ENCODE measurements at places on chromosomes 7 and 10.

DNA sequence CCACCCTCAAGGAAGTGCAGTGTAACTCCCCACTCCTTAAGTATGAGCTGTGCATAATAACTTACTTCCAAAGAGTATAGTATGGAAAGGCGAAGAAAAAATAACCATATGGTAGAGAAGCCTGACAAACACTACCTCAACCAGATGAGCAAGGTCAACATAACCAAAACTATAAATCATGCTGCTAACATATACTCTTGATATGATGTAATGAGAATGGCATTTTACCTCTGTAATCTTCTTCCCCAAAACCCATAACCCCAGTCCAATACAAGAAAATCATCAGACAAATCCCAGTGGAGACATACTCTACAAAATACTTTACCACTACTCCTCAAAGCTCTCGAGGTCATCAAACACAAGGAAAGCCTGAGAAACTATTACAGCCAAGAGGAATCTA is 15.8 kb downstream of the OSBPL3 start:
- DNase-seq: no peak
- no peaks in the 10 kb centered on the region for H3K36me3 ChIP-seq
- no peaks in the 10 kb centered on the region for H3K27me3 ChIP-seq

DNA sequence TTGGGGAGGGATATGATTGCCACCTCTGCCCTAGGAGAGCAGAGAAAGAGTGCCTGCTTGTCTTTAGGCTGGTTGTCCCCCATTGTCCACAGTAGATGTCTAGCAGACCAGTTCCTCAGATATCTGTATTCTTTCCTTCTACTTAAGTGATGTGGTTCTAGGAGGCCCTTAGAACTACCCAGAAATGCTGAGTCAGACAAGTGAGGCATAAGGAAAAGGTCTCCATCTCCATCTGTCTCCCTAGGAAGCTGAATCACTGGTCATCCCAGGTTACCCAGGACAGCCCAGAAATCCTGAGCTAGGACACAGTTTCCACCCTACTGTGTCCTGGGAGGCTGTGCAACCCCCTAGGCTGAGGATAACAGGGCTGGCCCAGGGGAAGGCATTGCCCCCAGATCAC is 93.4 kb upstream of the INHBA start:
- no peaks in the 10 kb centered on the region for H3K27me3 ChIP-seq
- no peaks in the 10 kb centered on the region for H3K36me3 ChIP-seq
- no peak for DNase-seq
- no peak overlapping the region for H3K27ac ChIP-seq
- H3K4me1 ChIP-seq: no peaks in the 10 kb centered on the region

DNA sequence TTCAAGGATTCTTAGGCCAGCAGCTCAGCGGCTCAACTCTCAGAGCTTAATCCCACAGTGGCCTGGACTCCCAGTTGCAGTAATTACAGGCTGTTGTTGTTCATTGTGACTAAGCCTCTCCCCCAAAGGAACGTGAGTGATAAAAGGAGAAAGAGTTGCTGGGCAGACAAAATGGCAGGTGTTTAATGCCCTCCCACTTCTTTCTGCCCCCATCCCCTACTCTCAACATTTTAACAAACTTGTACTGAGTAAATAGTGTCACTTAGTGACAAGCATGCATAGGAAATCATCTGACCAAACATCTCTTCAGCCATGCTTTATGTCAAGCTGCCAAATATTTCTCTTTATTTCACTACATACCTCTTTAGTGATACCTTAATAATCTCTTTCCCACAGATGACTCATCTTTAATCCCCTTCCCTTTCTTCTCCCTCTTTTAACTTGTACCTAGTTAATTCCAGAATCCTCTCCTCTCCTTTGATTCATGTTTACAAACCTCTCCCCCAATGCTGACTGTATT is 12.4 kb upstream of the MTERF1 start:
- H3K4me3 ChIP-seq: no peak overlapping the region
- H3K27ac ChIP-seq: no peak overlapping the region
- no peaks in the 10 kb centered on the region for H3K27me3 ChIP-seq
- no peaks in the 10 kb centered on the region for H3K36me3 ChIP-seq
- H3K4me1 ChIP-seq: no peaks in the 10 kb centered on the region

- no peaks in the 10 kb centered on the region for H3K4me1 ChIP-seq
- no peak overlapping the region for H3K4me3 ChIP-seq
- H3K27ac ChIP-seq: no peak overlapping the region
Observed at GRCh38 chr10:98456043-98456570, 9.4 kb upstream of the HPS1 start.

DNA sequence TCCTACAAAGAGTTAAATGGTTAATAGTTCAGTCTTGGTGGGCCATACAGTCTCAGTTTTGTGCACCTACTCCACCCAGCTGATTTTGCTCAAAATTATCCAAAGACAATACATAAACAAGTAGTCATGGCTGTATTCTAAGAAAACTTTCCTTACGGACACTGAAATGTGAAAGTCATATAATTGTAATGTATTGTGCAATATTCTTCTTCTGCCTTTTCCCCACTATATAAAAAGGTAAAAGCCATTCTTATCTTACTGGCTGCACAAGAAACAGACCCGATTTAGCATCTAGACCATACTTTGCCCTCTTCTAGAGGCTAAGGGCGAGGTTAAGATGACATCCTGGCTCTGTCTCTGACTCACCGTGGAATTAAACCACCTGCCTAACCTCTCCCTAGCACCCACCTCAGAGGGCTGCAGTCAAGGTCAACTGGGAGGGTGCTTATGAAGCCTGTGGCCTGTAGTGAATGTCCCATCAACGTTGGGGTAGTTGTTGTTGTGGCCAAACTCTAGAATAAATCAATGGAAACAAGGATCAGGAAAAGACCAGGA is 63.8 kb upstream of the DOCK1 start:
- H3K27ac ChIP-seq: no peak overlapping the region
- DNase-seq: no peak
- H3K36me3 ChIP-seq: no peaks in the 10 kb centered on the region
- peaks cover 2% of the 10 kb centered on the region for H3K27me3 ChIP-seq
- no peaks in the 10 kb centered on the region for H3K4me1 ChIP-seq

- H3K27ac ChIP-seq: no peak overlapping the region
- H3K36me3 ChIP-seq: no peaks in the 10 kb centered on the region
- DNase-seq: no peak
- no peaks in the 10 kb centered on the region for H3K27me3 ChIP-seq
- no peak overlapping the region for H3K4me3 ChIP-seq
Observed at GRCh38 chr10:51302316-51302715, 228.0 kb downstream of the PRKG1 start.

GRCh38 chr7:76064208-76064970 is 16.5 kb downstream of the MDH2 start:
- H3K27ac ChIP-seq: no peak overlapping the region
- no peak for DNase-seq
- no peaks in the 10 kb centered on the region for H3K27me3 ChIP-seq
- no peak overlapping the region for H3K4me3 ChIP-seq

DNA sequence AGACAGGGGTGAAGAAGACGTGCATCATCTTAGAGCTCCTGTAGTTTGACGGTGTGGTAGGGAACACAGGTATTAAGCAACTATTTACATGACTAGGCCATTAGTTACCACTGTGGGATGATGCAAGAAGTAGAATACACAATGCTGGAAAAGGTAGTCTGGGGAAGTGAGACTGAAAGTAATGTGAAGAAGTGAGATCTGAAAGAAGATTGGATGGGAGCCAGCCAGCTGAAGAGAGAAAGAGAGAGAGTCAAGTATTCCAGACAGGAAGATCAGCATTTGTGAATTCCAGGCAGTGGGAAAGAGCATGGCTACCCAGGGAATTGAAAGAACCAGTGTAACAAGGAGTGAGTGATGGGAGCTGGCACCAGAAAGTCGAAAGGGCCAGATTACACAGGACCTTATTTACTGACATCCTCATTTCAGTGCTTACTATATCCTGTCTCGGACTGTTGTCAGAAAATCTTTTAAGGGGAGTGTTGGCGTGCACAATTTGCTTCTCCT is 4.0 kb upstream of the CFAP58 start:
- H3K4me3 ChIP-seq: no peak overlapping the region
- no peaks in the 10 kb centered on the region for H3K27me3 ChIP-seq
- H3K27ac ChIP-seq: no peak overlapping the region
- H3K36me3 ChIP-seq: no peaks in the 10 kb centered on the region

DNA sequence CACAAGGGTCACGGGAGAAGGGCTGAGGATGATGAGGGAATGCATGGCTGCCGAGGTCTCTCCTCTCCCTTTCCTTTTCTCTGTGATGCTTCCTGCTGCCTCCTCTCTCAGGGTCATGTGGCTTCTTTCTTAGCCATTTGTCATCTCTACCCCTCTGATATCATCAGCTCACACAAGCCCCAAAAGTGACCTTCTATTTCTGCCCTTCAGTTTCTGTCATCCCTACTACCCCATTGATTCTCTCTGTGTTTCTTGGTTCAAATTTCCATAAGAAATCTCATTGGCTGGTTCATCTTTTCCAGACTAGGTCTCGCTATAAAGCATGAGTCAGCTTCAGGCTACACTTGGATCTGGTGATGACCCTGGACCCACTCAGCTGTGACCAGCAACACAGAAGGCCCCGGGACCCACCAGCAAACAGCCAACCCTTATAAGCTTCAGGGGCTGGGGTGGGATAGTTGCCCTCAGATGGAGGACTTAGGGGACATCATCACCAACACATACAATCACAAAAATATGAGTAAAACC is 284.3 kb downstream of the SKAP2 start:
- H3K36me3 ChIP-seq: no peaks in the 10 kb centered on the region
- H3K27ac ChIP-seq: no peak overlapping the region
- no peaks in the 10 kb centered on the region for H3K4me1 ChIP-seq
- H3K4me3 ChIP-seq: no peak overlapping the region

GRCh38 chr7:81839708-81840369 is 70.0 kb upstream of the HGF start:
- no peaks in the 10 kb centered on the region for H3K36me3 ChIP-seq
- no peak overlapping the region for H3K27ac ChIP-seq
- H3K4me3 ChIP-seq: no peak overlapping the region

DNA sequence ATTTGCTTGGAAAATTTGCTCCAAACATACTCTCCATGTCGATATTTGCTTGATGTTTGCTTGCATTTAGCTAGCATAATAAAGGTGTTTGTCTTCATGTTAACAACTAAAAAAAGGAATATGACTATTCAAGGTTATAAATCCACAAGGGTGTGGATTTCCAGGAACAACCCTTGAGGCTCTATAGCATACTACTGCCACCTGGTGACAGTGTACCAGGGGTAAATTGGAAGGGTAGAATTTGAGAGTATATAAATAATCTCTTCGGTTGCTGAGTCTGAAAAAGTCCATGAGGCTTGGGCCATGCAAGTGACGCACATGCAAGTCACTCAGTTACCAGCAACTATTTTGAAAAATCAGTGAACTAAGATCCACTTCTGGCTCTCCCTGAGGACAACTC is 68.4 kb downstream of the SLIT1 start:
- no peaks in the 10 kb centered on the region for H3K27me3 ChIP-seq
- no peaks in the 10 kb centered on the region for H3K4me1 ChIP-seq
- no peak overlapping the region for H3K27ac ChIP-seq
- no peak for DNase-seq
- no peaks in the 10 kb centered on the region for H3K36me3 ChIP-seq
- H3K4me3 ChIP-seq: no peak overlapping the region

DNA sequence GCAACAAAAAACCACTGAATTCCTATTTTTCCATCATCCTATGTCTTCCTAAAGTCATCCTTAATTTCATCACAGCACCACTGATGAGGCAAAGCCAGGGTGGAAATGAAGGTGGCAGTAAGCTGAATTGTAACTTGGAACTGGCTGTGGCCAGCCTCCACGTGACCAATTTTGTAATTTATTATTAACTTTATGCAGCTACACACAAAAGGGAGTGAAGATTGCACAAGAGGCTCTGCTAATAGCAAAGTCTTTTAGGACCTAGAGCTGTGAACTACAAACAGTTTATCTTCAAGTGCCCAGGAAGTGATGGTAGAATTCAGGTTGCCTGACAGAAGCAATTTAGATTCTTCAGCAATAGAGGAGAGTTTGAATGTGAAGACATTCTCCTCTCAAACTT is 176.4 kb downstream of the CCDC71L start:
- no peaks in the 10 kb centered on the region for H3K27me3 ChIP-seq
- no peak overlapping the region for H3K4me3 ChIP-seq
- no peaks in the 10 kb centered on the region for H3K36me3 ChIP-seq
- DNase-seq: no peak
- no peak overlapping the region for H3K27ac ChIP-seq

DNA sequence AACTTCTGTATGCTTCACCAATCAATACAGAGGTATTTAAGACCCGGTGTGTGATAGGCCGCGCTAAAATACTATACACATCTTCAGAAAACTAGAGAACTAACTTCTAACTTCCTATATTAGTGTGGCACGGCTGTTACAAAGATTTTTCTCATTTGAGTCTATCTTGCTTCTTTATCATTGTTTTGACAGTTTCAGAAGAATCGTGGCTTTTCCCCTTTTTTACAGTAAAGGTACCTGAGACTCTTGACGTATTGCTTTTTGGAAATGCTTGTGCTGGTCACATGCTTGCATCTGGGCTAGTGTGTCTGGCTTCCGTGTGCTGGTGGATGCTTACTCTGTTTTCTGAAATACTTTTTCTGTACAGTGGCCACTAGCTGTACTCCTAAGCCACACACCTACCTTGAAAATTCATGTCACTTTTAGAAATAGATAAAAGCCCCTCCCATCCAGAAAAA is 12.7 kb downstream of the IKZF1 start:
- no peak for DNase-seq
- peaks cover 3% of the 10 kb centered on the region for H3K36me3 ChIP-seq
- H3K27me3 ChIP-seq: no peaks in the 10 kb centered on the region
- H3K27ac ChIP-seq: peak overlapping the region; percentile 87
- peak overlapping the region; percentile 35 for H3K4me3 ChIP-seq

DNA sequence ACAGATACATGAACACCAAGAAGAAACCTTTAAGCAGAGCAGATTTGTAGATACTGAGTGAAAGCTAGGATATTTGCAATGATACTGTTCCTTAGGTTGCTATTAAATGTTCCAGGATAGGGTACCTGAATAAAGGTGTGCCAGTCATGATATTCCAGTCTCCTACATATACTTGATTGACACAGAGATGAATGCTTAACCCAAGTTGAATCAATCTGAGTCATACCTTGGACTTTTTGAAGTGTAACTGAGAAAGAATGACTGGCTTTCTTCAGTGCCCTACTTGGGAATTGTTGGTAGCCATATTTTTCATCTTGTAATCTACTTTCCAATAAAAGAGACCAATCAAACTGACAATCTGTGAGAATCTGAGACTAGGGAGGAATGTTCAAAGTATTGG is 805.7 kb upstream of the GHITM start:
- no peak overlapping the region for H3K4me3 ChIP-seq
- no peaks in the 10 kb centered on the region for H3K27me3 ChIP-seq

- H3K36me3 ChIP-seq: no peaks in the 10 kb centered on the region
- H3K4me3 ChIP-seq: no peak overlapping the region
Observed at GRCh38 chr10:33826186-33826585, 491.7 kb upstream of the NRP1 start.

GRCh38 chr10:69901022-69901421 is 99.3 kb downstream of the COL13A1 start:
- H3K36me3 ChIP-seq: no peaks in the 10 kb centered on the region
- DNase-seq: no peak
- no peak overlapping the region for H3K4me3 ChIP-seq
- no peaks in the 10 kb centered on the region for H3K4me1 ChIP-seq

Data from T-cell (primary cell).